ENCODE measurements at places on chromosomes 6 and 20.

GRCh38 chr6:148776321-148777308 lies 29.8 kb downstream of the UST start:
- no peak for DNase-seq

- DNase-seq: no peak
Observed at GRCh38 chr6:76120302-76120701, 47.8 kb upstream of the IMPG1 start.

- DNase-seq: no peak
Observed at GRCh38 chr6:33781131-33781975, 7.6 kb downstream of the LEMD2 start.

DNA sequence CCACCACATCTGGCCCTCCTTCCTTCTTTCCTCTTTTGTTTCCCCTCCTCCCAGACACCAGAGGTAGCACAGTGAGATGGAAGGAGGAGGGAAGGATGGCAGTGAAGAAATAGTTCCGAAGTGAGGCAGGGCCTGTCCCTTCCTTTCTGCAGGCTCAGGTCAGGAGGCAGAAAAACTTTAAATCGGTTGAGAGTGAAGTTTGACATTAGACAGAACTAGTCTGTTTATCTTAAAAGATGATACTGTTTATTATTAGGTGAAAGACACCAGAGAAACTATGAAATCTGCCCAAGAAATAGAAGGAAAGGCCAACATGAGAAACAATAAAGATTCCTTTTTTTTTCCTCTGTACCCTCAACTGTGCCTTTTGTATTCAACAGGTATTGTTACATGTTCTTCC lies 670.3 kb downstream of the UTRN start:
- no peak for DNase-seq

DNA sequence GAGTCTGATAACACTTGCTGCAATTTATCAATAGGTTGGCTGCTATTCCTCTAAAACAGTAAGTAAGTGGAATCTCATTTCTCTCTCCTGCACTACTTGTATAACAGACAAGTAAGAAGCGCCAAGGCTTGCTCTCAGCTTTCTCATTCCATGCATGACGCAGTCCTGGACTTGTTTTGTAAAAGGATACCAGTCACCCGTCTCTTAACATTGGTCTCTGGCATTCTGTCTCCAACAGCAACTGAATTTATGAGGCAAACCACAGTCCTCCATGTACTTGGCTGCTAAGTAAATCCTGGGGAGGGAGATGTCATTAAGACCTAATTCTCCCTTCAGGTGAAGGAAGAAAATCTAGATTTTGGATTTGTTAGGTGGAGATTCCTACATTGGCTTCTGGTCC lies 115.4 kb downstream of the OPN5 start:
- no peak for DNase-seq

- DNase-seq: no peak
Observed at GRCh38 chr20:61809006-61809770, 256.5 kb downstream of the TAF4 start.

- no peak for DNase-seq
Observed at GRCh38 chr6:36110050-36110449, 20.3 kb upstream of the MAPK13 start.

- no peak for DNase-seq
Observed at GRCh38 chr6:51415501-51415900, 596.8 kb downstream of the TFAP2B start.

- DNase-seq: no peak
Observed at GRCh38 chr6:138404666-138405337, 779 bp downstream of the HEBP2 start.

- DNase-seq: no peak
Observed at GRCh38 chr6:139344186-139344963, 30.1 kb downstream of the CITED2 start.

DNA sequence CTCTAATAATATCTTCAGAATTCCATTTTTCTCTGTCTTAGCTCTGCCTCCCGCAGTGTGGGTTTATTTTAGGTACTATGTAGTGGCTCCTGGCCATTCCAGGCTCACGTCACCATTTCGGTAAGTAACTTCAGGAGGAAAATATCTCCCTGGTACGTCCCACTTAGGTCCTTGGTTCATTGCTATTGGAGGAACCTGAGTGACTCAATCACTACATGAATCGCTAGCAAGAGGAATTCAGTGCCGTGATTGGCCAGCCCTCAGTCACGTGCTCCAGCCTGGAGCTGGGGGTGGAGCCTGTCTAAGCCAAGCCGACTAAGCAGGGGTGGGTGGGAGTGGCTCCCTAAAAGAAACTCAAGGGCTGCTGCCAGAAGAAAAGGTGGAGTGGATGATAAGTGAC lies 67.3 kb upstream of the E2F3 start:
- no peak for DNase-seq

DNA sequence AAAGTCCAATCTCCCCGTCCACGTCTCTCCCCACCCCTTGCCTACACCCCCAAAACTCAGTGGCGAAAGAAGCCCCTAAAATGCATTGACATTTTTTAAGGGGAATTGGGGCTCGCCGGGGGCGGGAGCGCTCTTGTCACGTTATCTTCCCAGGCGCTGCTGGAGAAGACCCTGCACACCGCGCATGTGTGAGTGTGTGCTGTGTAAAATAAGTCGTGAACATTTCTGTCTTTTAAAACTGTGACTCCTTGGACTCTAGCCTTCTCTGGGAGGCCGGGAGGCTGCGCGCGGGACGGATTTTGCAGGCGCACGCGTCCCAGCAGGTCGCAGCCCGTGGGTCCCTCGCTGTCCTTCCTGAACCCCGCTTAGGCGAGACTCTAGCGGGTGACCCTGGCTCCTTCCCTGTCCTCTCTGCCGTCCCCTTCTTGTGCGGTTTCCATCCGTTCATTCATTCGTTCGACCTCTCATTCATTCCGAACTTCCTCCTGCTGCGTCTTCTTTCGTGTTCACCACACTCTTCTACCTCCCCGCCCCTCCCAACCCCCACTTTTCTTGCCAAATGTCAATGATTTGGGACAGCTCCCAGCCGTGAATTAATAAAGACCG lies 2.2 kb downstream of the NRN1 start:
- no peak for DNase-seq

DNA sequence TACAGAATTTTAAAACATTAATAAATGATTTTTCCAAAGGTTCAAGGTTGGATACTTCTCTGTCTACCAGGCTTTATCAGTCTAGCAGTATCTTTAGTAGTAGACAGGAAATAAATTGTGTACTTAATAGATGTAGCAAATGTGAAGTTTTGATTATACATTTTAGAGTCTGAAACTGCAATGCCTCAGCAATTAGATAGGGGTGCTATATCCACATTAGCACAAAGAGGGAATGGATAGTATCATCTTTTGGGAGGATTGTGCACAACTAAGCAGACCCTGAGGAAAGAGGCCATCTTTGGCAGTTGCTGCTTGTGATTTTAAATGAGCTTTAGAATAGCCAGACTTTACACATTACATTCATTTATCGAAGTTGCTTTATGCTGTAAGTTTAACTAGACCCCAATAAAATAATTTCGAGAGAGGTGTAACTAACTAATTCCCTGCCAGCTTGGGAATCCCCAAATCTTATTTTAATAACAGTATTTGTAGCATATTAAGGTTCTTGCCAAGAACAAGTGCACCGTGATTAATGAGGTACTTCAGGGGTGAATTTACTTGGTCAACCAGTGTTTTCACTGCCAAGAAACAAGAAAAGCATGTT lies 2.8 kb downstream of the KCNQ5 start:
- no peak for DNase-seq

DNA sequence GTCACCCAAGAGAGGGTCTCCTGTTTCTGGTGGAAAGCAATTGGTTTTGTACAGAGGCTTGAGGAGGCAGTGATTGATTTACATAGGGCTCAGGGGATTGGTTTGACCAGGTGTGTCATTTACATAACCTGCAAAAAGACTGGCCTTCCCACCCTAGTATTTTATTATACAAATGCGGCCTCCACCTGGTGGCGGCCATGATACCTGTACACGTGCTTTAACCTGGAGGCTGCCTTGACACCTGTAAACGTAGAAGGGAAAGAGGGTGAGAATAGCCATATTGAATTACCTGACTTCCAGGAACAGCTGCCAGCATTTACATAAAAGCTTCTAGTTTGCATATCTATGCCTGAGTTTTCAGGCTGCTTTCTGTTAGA lies 48.7 kb downstream of the HLA-DPB1 start:
- DNase-seq: no peak

DNA sequence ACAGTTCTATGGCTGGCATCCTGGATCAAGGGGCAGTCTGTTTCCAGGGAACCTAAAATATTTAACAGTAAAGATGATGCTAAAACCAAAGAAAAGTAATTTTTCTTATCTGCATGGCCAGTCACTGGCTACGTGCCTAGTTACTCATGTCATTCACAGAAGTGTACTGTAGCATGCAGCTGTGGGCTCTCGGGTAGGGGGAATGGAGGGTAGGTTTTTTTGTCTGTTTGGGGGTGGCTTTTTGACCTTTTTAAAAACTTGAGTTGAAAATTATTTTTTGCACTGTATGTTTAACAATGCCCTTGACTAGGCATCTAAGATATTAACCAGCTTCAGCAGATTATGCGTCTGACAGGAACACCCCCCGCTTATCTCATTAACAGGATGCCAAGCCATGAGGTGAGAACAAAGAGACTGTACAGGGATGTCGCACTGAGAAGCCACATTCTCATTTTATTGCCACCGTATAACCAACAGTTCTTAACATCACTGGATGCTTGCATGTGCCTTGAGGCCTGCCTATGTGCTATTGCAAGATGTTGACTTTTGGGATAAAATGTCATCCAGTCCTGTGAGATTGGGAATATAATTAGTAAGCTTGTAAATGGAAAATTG lies 30.3 kb upstream of the MAPK13 start:
- DNase-seq: peak; percentile 34

DNA sequence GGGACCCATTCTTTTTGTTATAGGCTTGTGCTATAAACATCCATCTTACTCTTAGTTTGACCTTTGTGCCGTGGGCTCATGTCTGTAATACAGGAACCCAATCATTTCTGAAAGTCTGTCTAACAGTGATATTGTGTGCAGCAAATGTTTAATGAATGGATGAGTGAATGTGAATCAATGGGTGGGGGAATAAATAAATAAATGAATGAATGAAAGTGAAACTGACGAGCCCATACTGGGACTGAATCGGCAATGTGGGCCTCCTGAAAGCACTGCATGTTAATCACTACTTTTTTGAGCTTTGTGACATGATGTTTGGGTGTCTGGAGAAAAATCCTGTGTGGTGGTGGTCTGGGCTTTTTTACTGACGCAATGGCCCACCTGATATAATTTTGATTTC lies 175.0 kb downstream of the GMPR start:
- no peak for DNase-seq

- no peak for DNase-seq
Observed at GRCh38 chr6:7761051-7761450, 35.2 kb downstream of the BMP6 start.

DNA sequence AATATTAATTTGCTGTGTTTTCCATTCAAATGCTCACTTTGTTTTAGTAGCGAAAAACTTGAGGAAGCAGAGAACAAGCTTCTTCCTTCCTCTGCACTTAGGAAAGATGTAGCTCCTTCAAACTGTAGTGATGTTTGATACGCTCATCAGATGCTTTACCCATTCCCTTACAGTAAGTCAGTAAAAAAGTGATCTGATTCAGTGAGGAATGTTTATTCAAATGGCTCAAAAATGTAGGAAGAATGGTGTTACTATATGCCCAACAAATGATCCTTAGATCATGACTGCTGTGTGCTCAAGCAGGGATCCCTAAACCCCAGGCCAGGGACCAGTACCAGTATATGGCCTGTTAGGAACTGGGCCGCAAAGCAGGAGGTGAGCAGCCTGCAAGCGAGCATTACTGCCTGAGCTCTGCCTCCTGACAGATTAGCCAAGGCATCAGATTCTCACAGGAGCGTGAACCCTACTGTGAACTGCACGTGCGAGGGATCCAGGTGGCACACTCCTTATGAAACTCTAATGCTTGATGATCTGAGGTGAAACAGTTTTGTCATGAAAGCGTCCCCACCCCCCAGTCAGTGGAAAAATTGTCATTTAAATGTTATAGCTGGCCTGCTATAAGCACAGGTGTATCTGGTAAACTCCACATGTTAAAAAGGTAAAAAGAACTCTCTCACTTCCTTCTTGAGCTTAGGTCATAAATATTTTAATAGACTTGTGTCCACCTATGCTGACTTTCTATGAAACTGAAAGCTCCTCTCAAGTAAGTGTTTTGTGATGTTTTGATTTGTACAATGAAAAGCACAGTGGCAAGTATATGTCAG lies 187.2 kb downstream of the FOXC1 start:
- DNase-seq: no peak

DNA sequence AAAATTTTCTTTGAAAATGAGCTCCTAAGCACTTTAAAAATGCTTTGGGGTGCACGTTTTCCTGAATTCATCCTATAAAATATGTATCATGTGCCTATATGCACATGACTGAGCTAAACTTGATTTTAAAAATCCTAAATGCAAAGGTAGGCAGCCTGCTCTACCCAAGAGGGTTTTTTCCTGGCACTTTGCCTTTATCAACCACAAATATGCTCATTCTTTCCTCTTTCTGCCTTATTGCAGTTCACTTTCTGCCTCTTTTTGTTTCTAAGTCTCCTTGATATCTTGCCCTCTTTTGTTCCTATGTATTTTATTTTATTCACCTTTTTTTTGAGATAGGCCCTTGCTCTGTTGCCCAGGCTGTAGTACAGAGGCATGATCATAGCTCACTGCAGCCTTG lies 229.3 kb downstream of the GRM1 start:
- no peak for DNase-seq

DNA sequence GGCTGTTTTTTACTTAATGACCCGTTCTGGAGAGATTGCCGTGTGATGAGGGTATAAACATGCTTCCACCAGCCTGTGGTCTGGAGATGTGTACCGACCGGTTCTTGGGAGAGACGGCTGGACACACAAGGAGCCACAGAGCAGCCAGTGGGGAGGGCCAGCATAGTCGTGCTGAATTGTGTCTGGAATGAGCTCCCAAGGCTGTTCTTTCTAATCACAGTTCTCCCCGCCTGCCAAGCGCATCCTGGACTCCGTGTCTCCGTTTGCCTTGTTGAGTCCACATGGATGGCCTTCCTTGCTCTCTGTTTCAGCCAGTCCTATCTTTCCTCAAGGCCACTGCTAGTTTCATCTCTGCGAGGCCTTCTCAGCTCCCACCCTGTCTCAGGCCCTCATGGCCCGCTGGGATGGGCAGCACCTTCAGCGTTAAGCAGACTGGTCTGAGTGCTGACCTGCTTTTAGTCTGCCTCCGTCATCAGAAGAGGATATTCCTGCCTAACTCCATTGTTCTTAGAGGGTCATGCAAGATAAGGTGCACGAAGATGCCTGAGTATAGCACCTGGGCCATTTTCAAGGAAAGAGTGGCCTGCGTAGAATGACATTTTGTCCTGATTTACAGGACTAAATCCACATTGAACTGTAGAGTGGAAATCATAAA lies 20.6 kb downstream of the MANBAL start:
- DNase-seq: no peak

DNA sequence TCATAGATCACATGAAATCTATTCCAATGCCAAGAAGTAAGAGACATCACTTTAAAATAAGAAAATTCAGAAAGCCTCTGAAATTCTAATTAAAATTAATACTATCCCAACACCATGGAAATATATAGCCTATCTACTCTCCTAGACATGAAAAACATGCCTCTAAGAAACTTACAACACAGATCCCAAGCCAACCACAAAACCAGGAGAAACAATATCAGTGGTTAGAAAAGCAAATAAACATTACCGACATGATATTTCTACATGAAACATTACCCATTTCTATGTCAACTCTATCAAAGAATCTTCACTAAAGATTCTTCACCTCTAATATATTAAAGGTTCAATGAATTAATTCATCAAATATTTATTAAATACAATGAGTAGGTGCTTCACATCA lies 4.8 kb downstream of the EPB41L2 start:
- DNase-seq: no peak
